ENCODE measurements at places on chromosomes 1 and 21. TPM values are rescaled to one million over a fixed set of nuclear protein-coding genes. Genes with fewer than 3 reads are reported as not detected.

KCND3 gene
- total RNA-seq, result 2.3 TPM

TMEM82 gene
- not detected for total RNA-seq

CALML6 gene
- 0.17 TPM for total RNA-seq

KCNQ4 gene
- under 0.01 TPM for total RNA-seq

PADI2 gene
- not detected for total RNA-seq

CYP4A11 gene
- total RNA-seq, result not detected

OR6K3 gene
- not detected for total RNA-seq

LYST gene
- 50.2 TPM for total RNA-seq

SYT6 gene
- total RNA-seq, result not detected

CEPT1 gene
- 90.4 TPM for total RNA-seq

HMGB4 gene
- not detected for total RNA-seq

CELA3A gene
- not detected for total RNA-seq

RHBDL2 gene
- 0.26 TPM for total RNA-seq
